Breast epithelium (tissue), 4 donors: ENCODE measurements at places on chromosomes 5 and 9.

DNA sequence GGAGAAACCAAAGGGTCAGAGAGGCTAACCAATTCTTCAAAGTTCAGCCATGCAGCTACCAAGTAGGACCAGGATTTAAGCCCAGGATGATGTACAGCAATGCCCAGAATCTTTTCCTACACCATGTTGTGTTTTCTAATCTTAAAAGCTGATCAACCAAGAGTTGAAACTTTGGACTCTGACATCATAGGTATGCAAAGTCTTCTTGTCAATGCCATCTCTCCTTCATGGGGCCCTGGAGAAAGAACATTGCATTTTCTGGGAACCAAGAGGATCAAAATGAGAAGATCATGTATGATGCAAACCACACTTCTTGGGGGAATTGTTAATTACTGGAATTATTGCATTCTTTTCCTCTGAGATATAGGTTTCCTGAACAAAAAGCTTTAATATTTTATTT is 54.4 kb upstream of the XPA start:
- no peak for DNase-seq

DNA sequence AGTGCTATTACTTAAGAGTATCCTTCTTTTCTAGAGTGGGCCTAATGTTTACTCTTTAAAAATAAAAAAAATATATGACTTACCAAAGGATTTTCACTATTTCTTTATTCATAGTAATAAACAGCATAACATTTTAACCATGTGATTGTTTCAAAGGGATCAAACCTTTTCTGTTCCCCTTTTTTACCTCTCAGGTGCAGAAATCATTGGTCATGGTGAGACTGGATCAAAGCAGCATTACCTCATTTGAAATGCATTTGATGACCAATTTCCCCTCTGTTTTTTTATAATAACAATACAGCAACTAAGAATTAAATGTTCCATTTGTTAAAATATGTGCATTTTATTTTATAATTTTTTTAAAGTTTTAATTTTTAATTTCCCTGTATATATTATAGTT is 598.0 kb upstream of the RGMB start:
- no peak for DNase-seq

- DNase-seq = no peak
Measured at GRCh38 chr5:172502410-172502809, 48.1 kb upstream of the SH3PXD2B start.

- DNase-seq = no peak
Measured at GRCh38 chr5:170297589-170298462, at the start of gene LCP2. LCP2 (minus strand) TSS chr5:170297777; CDS start chr5:170297611, 166 bp downstream.

DNA sequence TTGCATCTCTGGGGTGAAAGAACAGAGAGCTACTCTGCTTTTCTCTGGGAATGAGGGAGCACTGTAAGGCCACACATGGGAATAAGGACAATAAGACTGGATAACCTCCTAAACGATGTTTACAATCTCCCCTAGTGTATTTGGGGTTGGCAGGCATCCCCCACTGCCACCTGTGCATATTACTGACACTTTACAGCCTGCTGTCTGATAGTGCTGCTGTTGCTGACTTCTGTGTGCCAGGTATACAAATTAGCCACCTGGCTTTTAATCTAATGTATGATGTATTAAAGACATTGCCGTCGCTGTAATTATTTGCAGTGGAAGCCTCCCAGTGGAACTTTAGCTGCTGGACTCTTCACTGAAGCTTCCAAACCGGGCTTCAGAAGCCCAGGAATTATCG is 4.4 kb upstream of the SHISAL2B start:
- no peak for DNase-seq

- no peak for DNase-seq
Measured at GRCh38 chr9:91458906-91459305, 35.3 kb upstream of the NFIL3 start.

GRCh38 chr9:31418419-31418818 is 966.0 kb upstream of the ACO1 start:
- DNase-seq = no peak

GRCh38 chr9:128917151-128917849 is 3.5 kb upstream of the PHYHD1 start:
- peak; percentile 92 for DNase-seq

DNA sequence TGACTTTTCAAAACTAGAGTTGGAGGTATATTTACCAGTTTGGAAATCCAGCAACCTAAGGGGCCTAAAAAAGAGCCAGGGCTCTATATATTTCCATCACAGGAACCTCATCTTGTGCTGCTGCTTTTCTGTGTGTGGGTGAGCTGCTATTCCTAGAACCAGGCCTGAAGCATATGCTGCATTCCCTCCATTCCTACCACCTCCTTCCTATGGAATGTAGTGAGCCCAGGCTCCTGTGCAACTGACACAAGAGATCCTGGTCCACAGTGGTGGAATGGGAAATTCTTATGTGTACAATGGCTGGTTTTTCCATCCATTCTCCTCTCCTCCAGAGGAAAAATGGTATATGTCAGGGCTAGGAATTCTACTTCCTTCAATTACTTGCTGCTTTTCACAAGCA is 39.1 kb downstream of the SPEF2 start:
- DNase-seq = no peak

DNA sequence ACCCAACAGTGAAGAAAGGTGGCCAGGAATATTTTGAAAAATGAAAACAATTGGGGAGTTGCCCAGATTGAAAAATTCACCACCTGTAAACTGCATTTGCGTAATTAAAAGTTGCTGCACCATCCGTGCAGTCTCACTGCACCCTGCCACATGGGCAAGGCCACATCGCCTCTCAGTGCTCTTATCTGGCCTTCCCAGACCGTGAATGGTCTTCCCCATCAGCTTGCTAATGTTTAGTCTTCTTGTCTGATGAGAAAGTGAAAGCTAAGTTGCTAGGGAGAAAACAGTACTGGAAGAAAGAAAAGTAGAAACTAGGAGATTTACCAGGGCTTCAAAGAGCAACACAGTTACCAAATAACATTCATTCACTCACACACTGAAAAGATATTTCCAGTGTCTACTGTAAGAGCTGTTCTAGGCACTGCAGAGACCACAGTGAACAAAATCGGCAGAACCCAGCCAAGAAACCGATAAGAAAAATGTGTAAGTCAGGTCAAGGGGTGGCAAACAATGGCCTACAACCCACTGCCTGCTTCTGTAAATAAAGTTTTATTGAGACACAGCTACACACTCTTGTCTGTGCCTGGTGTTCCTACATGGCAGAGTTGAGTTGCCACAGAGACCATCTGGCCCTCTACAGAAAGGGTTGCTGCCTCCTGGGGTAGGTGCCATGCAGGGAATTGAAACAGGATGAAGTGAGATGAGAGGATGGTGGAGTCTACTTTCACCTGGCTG is 51.2 kb upstream of the CTSL start:
- DNase-seq = no peak

- DNase-seq = no peak
Measured at GRCh38 chr9:125544988-125545651, 161.9 kb downstream of the MAPKAP1 start.

DNA sequence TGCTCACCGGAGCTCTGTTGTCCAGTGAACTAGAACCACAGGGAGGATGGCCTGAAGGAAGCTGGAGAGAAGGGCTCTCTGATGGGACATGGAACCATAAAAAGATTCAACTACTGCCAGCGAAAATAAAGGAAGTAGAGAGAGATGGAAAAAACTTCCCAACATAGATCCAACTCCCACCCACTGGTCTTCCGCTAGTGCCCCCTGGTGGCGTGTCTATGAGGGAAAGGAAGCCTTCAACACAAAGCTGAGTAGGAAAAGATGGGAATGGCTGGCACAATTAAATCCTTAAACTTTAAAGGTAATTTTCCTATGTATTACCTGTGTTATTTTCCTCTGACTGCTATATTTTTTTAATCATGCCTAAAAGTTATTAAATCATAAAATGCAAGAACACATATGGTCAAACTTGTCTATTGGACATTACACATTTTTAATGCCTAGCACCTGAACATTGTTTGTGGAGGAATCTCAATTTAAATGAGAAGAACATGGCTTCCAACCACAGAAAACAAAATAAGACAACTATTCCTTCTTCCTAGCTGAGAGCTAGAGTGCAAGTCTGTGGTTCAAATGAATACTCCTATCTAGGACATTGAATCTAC is 51.5 kb downstream of the CEP120 start:
- DNase-seq = no peak

- no peak for DNase-seq
Measured at GRCh38 chr5:132775476-132775961, 1.5 kb downstream of the SEPTIN8 start.

DNA sequence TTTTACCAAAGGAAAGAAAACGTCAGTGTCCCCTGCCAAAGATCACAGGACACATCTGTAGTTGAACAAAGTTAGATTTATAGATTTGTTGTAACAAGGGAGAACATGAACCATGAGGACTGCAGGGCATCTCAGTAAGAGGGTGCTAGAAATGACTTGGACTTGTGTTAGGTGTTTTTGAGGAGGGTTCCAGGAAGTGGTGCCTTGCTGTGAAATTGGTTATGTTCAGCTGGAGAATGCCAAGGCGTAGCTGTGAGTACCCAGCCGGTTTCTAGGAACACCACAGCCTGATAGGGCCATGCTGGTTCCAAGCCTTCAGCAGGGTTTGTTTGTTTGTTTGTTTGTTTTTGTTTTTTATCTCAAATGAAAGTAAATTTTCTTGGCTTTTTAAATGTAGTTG is 5.3 kb downstream of the SPEF2 start:
- no peak for DNase-seq

DNA sequence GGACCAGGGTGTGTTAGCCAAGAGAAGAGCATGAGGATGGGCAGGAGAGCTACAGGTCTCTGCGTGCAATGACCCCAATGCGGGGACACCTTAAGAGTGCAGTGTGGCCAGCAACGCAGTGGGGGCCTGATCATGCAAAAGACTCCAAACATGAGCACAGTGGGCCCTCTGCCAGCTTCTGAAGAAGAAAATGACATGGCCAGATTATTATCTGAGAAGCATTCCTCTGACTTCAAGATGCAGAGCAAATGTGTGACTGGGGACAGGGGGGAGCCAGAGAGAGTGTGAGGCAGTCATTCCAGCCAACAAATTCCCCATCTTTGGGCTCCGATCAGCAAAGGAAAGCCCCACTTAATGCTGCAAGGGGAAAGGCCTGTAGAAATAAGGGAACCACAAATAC is 229.4 kb downstream of the CDK5RAP2 start:
- no peak for DNase-seq

DNA sequence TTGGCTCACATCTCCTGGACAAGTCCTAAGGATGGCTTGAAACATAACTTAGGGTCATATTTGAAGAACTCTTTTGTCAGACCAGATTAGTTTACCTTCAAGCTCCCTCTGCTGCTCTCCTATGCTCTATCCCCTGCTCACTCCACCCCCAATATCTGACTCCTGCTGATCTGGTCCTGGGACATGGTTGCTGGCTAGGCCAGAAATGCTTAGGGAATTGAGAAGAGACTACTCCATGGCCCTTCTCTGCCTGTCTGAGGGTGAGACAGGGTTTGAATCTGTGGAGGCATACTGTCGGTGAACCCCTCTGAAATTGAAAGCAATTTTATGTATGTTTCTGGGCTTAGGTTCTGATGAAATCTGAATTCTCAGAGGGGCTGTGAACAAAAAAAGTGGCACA is 3.3 kb downstream of the OTULIN start:
- no peak for DNase-seq

- no peak for DNase-seq
Measured at GRCh38 chr5:135387629-135387960, 11.4 kb downstream of the MACROH2A1 start.

DNA sequence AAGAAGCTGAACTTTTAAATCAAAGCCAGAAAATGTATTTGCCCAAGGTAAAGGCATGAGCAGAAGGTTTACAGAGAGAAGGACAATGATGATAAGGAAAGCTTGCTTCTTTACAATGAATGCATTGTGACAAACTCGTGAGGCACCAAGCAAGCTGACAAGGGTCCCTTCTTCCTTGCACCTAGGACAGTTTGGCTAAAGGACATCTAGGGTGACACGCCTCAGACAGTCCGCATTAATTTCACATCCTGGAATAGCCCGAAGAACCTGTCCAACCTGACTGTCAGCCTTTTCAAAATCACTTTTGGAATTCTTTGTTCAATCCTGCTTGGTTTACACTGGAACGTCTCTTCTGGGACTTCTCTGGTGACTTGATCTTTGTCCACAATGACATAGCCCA is 146.4 kb upstream of the MAP3K1 start:
- no peak for DNase-seq

GRCh38 chr5:170302653-170303501 is 5.3 kb upstream of the LCP2 start:
- no peak for DNase-seq

DNA sequence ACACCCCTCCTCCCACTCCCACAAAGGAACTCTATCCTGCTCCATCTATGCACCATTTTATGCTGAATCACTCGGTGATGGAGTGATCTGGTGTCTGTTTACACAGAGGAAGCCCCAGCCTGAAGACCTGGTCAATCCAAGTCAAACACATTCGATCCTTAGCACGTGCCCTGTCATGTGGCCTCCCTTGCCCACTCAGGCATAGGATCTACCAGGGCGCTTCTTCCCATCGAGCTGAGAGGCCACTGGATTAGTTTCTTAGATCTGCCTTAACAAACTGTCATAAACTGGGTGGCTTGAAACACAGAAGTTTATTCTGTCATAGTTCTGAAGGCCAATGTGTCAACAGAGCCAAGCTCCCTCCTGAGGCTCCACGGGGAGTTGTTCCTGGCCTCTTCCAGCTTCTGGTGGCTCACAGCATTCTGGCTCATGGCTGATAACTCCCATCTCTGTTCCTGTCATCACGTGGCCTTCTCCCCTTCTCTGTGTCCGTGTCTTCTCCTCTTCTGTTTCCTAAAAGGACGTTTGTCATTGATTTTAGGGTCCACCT is 34.2 kb downstream of the FOXI1 start:
- no peak for DNase-seq

GRCh38 chr5:53030893-53031292 is 41.7 kb downstream of the ITGA2 start:
- DNase-seq = no peak

- DNase-seq = peak; percentile 43
Measured at GRCh38 chr5:37717613-37718431, 122.0 kb downstream of the GDNF start.

DNA sequence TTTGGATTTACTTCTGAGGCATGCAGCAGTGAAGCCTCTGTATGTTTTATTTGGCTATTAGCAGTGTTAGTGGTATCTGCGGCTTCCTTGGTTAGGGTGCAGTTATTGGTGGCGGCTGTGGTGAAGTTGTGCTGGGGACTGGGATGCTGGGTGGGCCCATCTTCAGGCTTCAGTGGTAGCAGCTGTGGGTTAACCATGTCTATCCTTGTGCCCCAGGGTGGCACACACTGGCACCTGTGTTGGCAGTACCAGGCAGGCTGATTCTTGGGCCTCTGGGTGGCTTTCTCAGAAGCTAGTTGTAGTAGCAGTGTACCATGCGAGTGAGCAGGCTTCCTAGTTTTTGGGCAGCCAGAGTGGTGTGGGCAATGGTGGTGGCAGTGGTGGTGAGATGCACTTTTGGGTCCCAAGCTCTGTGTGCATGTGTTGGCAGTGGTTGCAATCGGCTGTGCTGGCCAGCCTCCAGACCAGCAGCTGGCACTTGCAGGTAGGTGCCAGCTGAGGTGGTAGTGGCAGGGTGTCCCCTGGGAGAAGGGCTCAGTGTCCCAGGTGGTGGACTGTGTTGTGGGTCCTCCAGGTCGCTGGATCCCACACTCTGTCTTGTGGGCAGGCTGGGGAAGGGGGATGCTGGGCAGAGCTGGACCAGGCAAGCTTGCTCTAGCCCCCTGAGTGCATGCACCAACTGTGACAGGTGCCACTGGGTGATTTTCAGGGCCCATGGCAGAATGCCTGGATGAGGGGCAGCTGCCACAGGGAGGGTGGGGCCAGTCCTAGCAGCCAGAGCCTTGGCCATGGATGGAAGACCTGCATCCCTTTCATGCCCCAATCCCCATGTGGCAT is 13.6 kb downstream of the AHRR start:
- DNase-seq = no peak
